ENCODE measurements at places on chromosomes 12 and 14. TPM values are rescaled to one million over a fixed set of nuclear protein-coding genes. Genes with fewer than 3 reads are reported as not detected.
A peak's percentile ranks its signal among the peaks of the same experiment; 100 is the strongest.

GRCh38 chr14:105267820-105268548 is 19.7 kb downstream of the BTBD6 start:
- no peak for DNase-seq

DNA sequence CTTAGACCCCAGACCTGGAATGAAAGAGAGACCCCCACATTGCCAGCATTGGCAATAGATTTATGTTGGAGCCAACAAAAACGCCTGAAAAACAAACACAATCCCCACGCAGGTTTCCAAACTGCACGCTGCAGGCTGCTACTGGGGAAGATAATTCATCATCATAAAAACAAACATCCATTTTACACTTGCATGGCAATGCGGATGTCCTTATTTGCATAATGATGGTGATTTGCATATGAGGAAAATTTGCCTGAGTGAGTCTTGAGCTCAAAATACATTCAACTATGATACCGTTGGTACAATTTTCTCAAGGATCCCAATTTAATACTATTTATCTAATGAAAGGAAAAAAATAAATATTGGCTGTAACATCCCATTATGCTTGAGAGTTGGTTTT is 33.6 kb upstream of the TMEM132D start:
- no peak for DNase-seq

GRCh38 chr12:119479121-119479561 is 114.4 kb upstream of the TMEM233 start:
- DNase-seq = peak; percentile 44

SYT1 gene
- 31.4 TPM for total RNA-seq

GRCh38 chr12:22083167-22083566 is 37.1 kb downstream of the CMAS start:
- peak; percentile 40 for DNase-seq

DNA sequence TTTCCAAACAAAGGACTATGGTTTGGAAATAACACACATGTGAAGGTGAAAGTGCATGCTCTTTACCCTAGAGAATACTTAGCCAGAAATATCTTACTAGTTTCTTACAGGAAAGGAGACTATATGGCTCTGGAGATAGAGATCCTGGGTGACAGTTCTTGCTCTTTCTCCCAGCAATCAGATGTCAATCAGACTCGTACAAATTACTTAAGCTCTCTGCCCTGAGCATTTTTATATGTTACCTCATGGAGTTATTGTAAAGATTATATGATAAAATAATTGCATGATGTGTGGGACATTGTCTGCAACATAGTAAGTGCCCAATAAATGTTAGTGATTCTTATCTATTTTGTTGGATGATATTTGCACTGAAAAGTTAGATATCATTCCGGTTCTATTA is 76.8 kb downstream of the FAR2 start:
- no peak for DNase-seq

GRCh38 chr12:92132288-92132687 is 13.4 kb downstream of the BTG1 start:
- DNase-seq = no peak

IRAK3 gene
- 0.63 TPM for total RNA-seq

DNA sequence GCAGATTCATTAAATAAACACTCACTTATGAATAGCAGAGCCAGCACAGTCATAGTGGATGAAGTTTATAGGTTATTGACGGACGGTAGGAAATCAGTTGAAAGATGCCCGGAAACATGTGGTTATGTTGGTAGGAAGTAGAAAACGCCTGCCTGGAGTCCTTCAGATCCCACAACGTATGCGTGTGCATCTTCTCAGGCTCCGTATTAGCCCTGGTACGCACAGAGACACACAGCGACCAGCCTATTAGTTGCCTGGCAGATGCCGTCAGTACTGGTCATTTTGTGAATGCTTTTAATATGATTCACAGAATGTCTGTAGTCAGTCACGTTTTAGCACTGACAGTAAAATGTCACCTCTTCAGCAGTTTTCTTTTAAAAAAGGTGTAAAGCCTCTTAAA is 196.4 kb downstream of the RGS6 start:
- no peak for DNase-seq

ACACB gene
- 2.2 TPM for total RNA-seq

- DNase-seq = no peak
These were observed 65.1 kb upstream of the GPHB5 start for GRCh38 chr14:63383776-63384367.

GRCh38 chr12:124768452-124769162 is 95.1 kb downstream of the SCARB1 start:
- no peak for DNase-seq

GRCh38 chr14:64943556-64943955 is 1.0 kb upstream of the GPX2 start:
- DNase-seq = no peak

DNAH10 gene
- under 0.01 TPM for total RNA-seq

- peak; percentile 87 for DNase-seq
These were observed 147.8 kb upstream of the KRR1 start for GRCh38 chr12:75658901-75659823.

DNA sequence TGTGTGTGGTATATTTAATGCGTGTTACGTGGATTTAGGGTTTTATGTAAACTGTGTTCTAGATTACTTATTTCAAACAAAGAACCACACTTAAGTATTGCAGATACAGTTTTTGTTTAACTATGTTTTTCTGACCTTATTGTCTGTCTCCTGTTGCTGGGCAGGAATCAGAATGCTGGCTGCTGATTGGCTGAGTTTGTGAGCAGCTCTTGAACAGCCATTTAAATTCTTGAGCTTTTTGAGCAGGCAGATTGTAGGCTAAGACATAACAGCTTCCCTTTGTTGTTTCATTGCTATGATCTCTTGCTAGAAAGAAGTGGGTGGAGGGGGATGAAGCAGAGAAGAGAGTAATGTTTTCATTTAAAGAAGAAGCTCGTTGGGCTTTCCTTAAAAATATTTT is 52.2 kb downstream of the ATF7IP start:
- DNase-seq = peak; percentile 88

- DNase-seq = no peak
These were observed 287.0 kb downstream of the RERGL start for GRCh38 chr12:17802657-17803641.

KCNJ8 gene
- 0.13 TPM for total RNA-seq

STXBP6 gene
- total RNA-seq = 40.2 TPM

RND1 gene
- not detected for total RNA-seq

- DNase-seq = no peak
These were observed 10.8 kb upstream of the IPO8 start for GRCh38 chr12:30706476-30706875.

DCD gene
- not detected for total RNA-seq

DNA sequence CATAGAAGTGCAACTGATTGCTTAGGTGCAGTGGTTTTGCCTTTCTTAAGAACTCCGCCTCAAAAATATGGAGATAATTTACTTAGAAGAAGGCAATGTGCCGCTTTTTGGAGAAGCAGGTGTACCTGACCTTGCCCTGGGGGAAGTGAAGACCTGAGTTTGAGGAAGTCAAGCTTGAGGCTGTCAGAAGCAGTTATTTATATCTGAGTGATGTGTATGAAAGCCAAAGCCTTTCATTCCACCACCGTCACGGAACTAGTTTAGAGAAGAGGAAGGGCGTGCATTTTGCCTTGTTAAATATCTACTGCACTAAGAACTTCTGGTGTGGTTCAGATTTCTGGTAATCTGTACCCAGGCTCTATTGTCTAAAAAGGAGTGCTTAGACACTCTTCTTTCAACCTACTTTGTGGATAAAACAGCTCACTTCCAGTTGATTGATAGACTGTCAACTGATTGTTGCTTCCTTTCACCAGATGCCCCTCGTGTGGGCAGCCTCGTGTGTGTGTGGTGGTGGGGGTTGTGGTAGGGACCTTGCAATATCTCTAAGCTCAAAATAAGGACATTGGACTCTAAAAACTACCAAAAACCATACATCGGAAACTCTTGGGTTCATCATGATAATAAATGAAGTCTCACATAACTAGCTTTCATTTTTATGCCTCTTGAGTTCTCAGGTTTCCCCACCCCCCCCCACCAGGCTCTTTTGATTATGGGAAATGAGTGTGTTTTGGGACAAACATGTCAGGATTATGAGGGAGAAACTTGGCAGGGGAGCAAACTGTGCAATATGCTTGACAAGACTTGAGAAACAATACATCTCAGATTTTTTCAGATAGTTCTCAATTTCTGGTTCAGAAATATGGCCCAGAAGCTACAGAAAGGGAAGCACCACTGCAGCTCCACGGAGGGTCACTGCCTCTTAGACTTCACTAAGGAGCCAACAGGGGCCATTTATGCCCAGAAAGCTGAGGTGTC is 78.6 kb downstream of the ARF6 start:
- no peak for DNase-seq

GLIPR1L1 gene
- total RNA-seq = not detected

DNA sequence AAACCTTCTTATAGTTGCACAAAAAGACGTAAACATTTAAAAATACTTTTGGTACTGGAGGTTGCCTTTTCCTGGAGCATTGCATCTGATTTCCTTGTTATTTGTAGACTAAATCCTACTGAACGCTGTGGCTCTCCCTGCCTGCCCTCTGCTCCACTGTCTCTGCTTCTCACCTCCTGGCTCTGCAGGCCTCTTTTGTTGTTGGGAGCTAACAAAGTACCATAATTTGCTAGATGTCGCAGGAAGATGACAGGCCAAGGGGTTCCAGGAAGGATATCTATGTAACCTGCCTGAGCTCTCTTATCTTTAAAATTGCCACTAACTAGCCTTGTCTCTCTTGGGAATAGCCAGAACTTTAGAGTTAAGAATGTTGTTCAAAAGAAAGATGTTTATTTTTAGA is 21.4 kb downstream of the SYNE2 start:
- no peak for DNase-seq

DNA sequence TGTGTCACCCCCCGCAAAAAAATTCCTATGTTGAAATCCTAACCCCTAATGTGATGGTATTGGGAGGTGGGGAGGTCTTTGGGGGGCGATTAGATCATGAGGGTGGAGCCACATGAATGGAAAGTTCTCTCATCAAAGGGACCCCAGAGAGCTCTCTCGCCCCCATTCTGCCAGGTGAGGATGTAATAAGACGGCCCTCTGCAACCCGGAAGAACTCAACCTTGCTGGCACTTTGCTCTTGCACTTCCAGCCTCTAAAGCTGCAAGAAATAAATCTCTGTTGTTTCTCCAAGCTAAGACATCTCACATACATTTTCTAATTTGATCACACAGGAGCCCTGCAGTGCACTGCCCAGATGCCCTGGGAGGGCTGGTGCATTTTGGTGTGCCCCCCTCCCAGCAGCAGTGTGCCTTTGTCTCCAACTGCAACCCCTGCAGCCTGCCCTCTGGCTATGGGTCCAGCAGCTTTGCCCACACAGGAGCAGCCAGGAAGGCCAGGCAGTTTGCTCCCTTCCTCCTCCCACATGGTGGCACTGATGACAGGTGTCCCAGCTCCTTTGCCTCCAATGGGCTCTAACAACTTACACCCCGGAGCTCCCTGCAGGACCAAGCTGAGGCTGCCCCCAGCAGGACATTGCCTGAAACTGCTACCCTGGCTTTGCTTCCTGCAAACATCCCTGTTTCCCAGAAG is 59.3 kb downstream of the C14orf132 start:
- peak; percentile 74 for DNase-seq

GRCh38 chr14:68893566-68893965 is 85.5 kb downstream of the ACTN1 start:
- no peak for DNase-seq

ENDOU gene
- 0.51 TPM for total RNA-seq

DNA sequence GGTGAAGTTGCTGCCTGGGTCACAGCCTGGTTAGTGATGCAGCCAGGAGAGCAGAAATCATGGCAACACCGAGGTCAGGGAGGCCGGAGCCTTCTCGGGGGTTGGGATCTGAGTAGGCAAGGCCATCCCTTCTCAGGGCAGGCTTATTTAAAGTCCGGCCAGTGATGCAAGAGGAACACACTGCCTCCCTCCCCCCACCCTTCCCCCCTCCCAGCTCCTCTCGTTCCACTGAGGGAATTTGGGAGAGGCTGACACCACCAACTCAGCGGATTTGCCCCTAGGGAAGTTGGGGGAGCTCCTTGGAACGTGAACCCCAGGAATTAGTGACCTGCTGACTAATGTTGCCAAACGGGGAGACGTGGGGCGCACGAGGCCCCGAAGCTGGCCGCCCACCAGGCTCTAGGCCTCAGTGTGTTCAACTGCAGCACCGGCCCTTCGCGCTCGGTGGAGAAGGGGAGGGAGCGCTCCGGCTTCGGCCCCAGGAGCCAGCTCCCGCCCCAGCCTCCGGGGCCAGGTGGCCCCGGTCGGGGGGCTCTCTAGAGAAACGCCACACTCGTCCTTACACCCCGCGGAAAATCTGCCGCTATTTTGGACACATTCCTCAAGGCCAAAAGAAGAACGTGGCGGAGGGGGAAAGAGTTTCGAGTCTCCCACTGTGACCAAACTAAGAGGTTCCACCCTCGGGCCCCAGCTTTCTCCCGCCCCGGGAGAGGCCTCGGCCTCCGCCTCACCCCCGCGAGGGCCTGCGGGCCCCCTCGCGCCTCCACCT is 1.6 kb downstream of the CTDSP2 start:
- DNase-seq = peak; percentile 86

DNA sequence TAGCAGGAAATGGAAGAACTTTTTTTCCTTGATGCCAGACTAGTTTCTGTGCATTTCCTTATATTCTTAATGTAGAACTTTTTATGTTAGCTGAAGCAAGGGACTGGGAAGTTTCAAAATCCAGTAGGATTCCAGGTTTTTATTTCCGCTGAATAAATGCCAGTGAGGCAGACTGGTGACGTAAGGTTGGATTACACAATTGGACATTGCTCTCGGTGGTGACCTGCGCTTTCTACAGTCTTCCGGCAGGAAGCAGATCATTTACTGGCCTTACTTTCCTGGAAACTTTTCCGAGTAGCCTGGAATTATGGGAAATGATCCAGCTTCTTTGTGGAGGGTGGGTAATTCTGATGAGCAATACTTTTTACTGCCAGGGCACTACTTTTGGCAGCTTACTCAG is 3.6 kb downstream of the IFT43 start:
- peak; percentile 71 for DNase-seq

DNA sequence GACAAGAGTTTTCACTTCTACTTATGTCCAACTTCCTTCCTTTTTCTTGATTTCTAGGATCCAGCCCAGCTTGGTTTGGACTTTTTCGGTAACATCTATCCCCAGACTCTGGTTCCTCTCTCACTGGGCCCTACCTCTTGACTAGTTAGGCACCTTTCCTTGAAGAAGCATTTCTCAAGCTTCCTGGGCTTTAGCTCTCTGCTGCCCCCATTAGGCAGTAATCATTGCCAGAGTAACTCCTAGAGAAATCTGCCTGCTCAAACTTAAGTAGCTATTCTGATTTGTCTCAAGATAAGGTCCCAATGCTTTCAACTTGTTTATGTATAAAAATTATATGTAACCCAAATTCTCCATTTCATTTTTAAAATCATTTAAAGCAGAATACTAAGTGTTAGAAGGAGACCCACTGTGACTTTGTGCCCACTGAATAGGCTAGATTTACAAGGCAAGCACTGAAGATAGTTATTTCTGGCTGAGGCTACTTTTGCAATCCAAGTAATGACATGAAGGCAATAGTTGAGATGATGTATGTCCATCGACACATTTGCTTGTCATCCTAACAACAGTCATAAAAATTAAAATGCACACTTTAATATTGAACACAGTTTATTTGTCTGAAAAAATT is 275.0 kb upstream of the G2E3 start:
- DNase-seq = peak; percentile 51

ADIPOR2 gene
- total RNA-seq = 22.1 TPM
